ENCODE measurements at places on chromosomes 2 and 18.

DNA sequence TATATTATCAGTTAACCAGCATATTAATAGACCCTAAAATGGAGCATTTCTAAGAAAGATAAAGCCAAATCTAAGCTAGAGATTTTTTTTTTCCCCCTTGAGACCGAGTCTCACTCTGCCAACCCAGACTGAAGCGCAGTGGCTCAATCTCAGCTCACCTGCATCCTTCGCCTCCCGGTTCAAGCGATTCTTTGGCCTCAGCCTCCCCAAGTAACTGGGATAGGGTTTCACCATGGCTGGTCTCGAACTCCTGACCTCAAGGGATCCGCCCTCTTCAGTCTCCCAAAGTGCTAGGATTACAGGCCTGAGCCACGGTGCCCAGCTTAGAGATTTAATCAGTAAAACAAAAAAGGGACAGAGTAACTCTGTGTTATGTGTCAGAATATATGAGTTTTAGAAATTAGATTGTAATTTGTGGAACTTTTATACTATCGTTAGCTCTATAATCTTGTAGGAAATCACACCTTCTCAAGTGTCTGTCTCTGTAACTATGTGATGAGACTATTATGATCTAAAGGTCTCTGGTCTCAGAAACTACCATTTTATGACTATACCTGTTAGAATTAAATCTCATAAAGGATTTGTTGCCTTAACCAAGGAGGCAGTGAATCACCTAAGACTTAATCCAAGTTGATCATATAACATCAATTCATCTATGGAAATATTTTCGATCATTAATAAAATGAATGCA lies 34.0 kb downstream of the YWHAQ start:
- H3K27me3 ChIP-seq: no peaks in the 10 kb centered on the region
- H3K4me3 ChIP-seq: peak overlapping the region; percentile 16
- DNase-seq: no peak
- H3K36me3 ChIP-seq: peaks cover 62% of the 10 kb centered on the region

DNA sequence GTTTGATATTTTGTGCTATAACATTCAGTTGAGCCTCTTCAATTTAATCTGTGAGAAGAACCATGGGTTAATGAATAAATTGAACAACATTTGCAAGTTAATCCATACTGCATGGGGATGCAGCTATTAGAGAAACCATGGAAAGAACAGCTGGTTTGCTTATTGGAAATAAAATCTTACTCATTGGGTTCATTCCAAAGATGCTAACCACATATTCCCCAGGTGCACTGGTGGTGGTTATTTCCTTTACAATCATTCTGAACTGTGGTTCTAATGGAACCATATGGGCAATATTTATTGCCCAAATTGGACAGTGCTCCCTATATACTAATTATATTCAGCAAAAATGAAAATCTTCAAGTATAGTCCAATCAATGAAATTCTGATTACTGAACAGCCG lies 1200.4 kb upstream of the CDH2 start:
- no peaks in the 10 kb centered on the region for H3K4me1 ChIP-seq
- no peak overlapping the region for H3K27ac ChIP-seq
- no peak for DNase-seq

DNA sequence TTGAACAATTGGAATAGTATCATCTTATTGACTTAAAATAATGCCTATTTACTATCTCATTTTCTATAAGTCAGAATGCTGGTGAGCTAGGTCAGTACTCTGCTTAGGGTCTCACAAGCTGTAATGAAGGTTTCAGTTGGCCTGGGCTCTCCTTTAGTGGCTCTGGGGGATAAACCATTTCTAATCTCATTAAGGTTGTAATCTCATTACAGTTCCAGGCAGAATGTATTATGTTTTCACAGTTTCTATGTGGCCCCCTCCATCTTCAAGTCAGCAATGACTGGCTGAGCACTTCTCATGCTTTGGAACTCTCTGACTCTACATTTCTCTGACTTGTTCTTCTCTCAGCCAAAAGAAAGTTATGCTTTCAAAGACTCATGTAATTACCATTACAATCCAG lies 163.1 kb downstream of the CCDC178 start:
- H3K4me3 ChIP-seq: no peak overlapping the region
- no peaks in the 10 kb centered on the region for H3K27me3 ChIP-seq
- H3K4me1 ChIP-seq: no peaks in the 10 kb centered on the region
- DNase-seq: no peak

- no peaks in the 10 kb centered on the region for H3K36me3 ChIP-seq
- no peak overlapping the region for H3K27ac ChIP-seq
- H3K27me3 ChIP-seq: peaks cover 27% of the 10 kb centered on the region
- no peaks in the 10 kb centered on the region for H3K4me1 ChIP-seq
These were observed 171.5 kb downstream of the CELF4 start for GRCh38 chr18:37393945-37394609.

DNA sequence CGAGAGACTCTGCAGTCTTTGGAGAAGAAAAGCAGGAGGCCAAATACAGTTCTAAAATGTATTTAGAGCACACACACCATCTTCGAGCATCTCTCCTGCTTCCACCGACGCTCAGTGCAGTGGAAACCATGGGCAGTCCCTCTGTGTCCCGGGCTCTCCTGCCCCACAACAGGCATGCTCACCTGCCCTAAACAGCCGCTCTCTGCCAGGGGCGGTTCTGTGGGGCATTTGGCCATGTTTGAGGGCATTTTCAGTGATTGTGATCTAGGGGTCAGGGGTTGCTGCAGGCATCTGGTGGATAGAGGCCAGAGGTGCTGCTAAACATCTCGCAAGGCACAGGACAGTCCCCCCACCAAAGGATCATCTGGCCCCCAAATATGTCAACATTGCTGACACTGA lies 55.8 kb downstream of the EMX1 start:
- H3K27ac ChIP-seq: no peak overlapping the region
- no peak for DNase-seq
- H3K4me1 ChIP-seq: peaks cover 2% of the 10 kb centered on the region
- H3K27me3 ChIP-seq: peaks cover 13% of the 10 kb centered on the region

DNA sequence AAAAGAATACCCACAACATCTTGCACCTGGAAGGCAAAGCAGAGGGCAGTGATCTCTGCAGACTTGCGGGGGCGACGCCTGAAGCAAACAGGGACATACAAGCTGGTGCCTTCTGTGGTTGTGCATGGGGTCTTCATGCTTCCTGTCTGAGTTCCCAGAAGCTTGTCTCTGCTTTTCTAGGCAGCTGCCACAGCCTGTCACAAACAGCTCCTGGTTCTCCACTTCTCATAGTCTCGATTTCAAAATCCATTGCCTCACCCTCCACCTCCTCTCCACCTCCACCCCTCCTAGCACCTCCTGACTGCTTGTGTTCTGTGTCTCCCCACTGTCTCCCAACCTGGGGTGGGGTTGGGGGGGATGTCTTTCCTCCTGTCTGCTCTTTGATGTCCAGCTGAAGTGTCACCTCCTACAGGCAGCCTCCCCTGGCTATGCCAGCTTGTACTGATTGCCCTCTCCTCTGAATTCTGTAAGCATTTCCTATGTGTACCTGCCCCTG lies 1.7 kb upstream of the PROC start:
- peaks cover 3% of the 10 kb centered on the region for H3K36me3 ChIP-seq
- peak overlapping the region; percentile 61 for H3K4me3 ChIP-seq
- DNase-seq: no peak
- peaks cover 26% of the 10 kb centered on the region for H3K4me1 ChIP-seq
- H3K27me3 ChIP-seq: peaks cover 24% of the 10 kb centered on the region

DNA sequence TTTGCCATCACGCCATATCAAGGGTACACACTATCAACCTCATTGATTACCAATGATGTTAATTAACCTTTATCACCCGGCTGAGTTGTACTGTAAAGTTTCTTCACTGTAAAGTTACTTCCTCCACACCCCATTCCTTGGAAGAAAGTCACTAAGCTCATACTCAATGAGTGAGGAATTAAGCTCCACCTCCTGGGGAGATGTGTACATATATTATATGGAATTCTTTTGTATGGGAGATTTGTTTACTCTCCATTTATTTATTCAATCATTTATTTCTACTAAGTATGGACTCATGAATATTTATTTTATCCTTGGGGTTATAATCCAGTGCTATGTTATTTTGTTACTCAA lies 56.8 kb downstream of the C2orf74 start:
- peaks cover 53% of the 10 kb centered on the region for H3K36me3 ChIP-seq
- no peak for DNase-seq
- no peaks in the 10 kb centered on the region for H3K4me1 ChIP-seq
- no peak overlapping the region for H3K4me3 ChIP-seq

DNA sequence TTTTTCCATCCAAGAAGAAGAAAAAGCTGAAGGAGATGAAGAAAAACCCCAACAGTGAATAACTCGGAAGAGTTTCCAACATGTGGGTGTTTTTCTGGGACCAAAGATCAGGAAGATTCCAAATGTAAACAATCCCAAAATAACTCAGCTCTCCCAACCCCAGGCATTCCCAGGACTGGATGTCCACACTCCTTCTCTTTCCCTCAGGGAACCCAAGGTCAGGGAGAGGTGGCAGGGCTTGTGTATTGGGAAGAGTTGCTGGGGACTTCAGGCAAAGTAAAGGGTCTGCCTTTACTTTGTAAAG lies 268.0 kb downstream of the DYSF start:
- DNase-seq: no peak
- no peaks in the 10 kb centered on the region for H3K27me3 ChIP-seq
- no peaks in the 10 kb centered on the region for H3K36me3 ChIP-seq
- no peak overlapping the region for H3K4me3 ChIP-seq

GRCh38 chr2:159322419-159322818 lies 35.9 kb upstream of the WDSUB1 start:
- H3K4me1 ChIP-seq: no peaks in the 10 kb centered on the region
- H3K27me3 ChIP-seq: no peaks in the 10 kb centered on the region
- no peak overlapping the region for H3K27ac ChIP-seq
- H3K4me3 ChIP-seq: no peak overlapping the region

DNA sequence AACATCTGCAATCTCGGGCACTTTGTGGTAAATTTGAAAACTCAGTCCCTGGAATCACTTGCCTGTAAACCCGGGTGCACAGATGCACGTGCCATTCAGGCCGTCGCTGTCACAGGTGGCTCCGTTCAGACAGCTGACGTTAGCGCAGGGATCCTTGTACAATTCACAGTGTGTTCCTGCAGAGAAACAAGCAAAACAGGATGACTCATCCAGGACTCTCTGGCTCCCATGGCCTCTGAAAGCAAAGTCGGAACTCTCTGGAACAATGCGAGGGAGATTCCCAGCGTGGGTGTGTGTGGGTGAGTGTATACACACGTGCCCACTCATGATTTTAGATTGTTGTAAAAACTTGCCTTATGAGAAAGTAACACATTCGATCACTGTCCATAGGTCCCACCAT lies 136.1 kb upstream of the PID1 start:
- no peak for DNase-seq
- no peaks in the 10 kb centered on the region for H3K36me3 ChIP-seq
- no peak overlapping the region for H3K4me3 ChIP-seq

- H3K4me3 ChIP-seq: no peak overlapping the region
- no peaks in the 10 kb centered on the region for H3K36me3 ChIP-seq
- H3K27me3 ChIP-seq: peaks cover 34% of the 10 kb centered on the region
These were observed 101.8 kb upstream of the NDUFV2 start for GRCh38 chr18:9000733-9001132.

GRCh38 chr2:157809212-157809611 lies 66.9 kb downstream of the ACVR1 start:
- peaks cover 48% of the 10 kb centered on the region for H3K36me3 ChIP-seq
- no peak for DNase-seq
- peaks cover 23% of the 10 kb centered on the region for H3K4me1 ChIP-seq
- H3K4me3 ChIP-seq: no peak overlapping the region
- no peak overlapping the region for H3K27ac ChIP-seq
- no peaks in the 10 kb centered on the region for H3K27me3 ChIP-seq

GRCh38 chr18:66641056-66641455 lies 37.2 kb upstream of the CDH19 start:
- no peaks in the 10 kb centered on the region for H3K4me1 ChIP-seq
- H3K4me3 ChIP-seq: no peak overlapping the region
- no peak overlapping the region for H3K27ac ChIP-seq
- H3K27me3 ChIP-seq: no peaks in the 10 kb centered on the region

DNA sequence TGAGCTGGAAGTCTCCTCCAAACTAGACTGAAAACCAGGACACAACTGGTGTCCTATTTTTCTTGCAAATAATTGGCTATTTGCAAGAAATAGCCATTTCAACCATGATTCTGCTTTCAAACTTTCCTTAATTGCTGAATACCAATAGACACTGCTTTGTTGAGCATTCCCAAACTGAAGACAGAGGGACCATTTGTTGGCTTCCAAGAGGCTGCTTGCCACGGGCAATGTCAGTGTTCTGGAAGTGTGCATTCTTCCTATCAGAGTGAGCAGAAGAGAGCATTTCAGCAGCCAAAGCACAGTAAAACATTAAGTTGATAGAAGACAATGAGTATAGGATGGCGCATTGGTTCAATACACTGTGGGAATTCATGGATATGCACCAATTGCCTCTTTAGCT lies 360.5 kb upstream of the RGPD4 start:
- no peaks in the 10 kb centered on the region for H3K27me3 ChIP-seq
- H3K4me3 ChIP-seq: no peak overlapping the region
- no peaks in the 10 kb centered on the region for H3K36me3 ChIP-seq
- H3K4me1 ChIP-seq: no peaks in the 10 kb centered on the region
- no peak for DNase-seq

DNA sequence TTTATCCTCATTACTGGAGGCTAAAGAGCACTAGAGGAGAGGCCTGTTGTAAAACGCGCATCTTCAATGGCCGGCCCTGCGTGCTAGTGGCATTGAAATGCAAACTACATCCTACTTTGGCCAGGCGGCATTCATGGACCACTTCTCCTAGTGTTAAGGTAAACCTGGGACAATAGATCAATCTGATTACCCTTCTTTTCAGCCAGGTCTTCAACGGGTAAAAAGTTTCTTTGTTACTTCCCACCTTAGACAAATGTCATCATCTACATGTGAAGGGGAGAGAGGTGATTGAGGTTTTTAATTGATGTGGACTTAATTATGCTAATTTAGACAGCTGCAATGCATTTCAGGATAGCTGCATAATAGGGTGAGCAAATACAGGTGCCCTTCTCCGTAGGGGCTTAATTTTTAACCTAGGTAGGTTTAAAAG lies 628.0 kb downstream of the ZEB2 start:
- peaks cover 8% of the 10 kb centered on the region for H3K27me3 ChIP-seq
- H3K4me1 ChIP-seq: no peaks in the 10 kb centered on the region
- no peaks in the 10 kb centered on the region for H3K36me3 ChIP-seq
- H3K4me3 ChIP-seq: no peak overlapping the region
- no peak for DNase-seq

- no peaks in the 10 kb centered on the region for H3K27me3 ChIP-seq
- DNase-seq: no peak
- peaks cover 33% of the 10 kb centered on the region for H3K36me3 ChIP-seq
- H3K27ac ChIP-seq: peak overlapping the region; percentile 71
- no peak overlapping the region for H3K4me3 ChIP-seq
These were observed 111.8 kb downstream of the STPG4 start for GRCh38 chr2:47043142-47043890.

All from activated CD4-positive, alpha-beta T cell treated with anti-CD3 and anti-CD28 coated beads, Interleukin-2, amount 10 ng/mL, durations not matched to agents 7 days and 5 days (primary cell).